ENCODE measurements at places on chromosomes 13 and 19. TPM values are rescaled to one million over a fixed set of nuclear protein-coding genes. Genes with fewer than 3 reads are reported as not detected.

The TSPAN16 gene
- total RNA-seq, result not detected

DNA sequence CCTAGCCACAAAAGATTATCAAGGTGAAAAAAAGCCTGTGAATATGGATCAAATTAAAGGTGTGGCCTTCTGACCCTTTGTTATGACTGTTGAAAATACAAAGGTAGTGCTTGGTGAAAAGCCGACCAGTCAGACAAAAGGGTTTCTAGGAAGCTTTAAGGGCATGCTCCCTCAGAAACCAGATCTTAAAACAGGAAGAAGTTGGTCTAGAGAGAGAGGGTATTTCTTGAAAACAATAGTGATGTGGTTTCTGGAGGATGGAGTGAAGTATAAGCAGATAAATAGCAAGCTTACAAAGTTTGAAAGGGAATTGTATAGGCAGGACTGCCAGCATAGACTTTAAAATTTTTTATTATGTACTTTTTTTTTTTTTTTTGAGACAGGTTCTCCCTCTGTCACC lies 5.0 kb upstream of the EID2 start:
- DNase-seq, result peak; percentile 47

GRCh38 chr19:27865927-27866777 lies 1346.8 kb downstream of the UQCRFS1 start:
- no peak for DNase-seq

GRCh38 chr13:30804474-30804873 lies 69.1 kb downstream of the ALOX5AP start:
- no peak for DNase-seq

Data from T-cell (primary cell).